ENCODE measurements at places on chromosomes 1 and 21. TPM values are rescaled to one million over a fixed set of nuclear protein-coding genes. Genes with fewer than 3 reads are reported as not detected.

The IVL gene
- total RNA-seq = 0.57 TPM

The S100A2 gene
- total RNA-seq = 9.8 TPM

The PADI2 gene
- 1.4 TPM for total RNA-seq

The DLGAP3 gene
- total RNA-seq = 0.24 TPM

The WNT3A gene
- total RNA-seq = not detected

The SLC25A24 gene
- total RNA-seq = 11.1 TPM

The KRTAP11-1 gene
- 0.09 TPM for total RNA-seq

The NLRP3 gene
- total RNA-seq = 1.7 TPM

The AADACL4 gene
- not detected for total RNA-seq

The C1orf116 gene
- 0.05 TPM for total RNA-seq

The DMBX1 gene
- total RNA-seq = 0.05 TPM

The GNPAT gene
- total RNA-seq = 45.9 TPM

The ST6GALNAC5 gene
- total RNA-seq = 1.4 TPM

The DNASE2B gene
- not detected for total RNA-seq

The LCE1A gene
- total RNA-seq = not detected

The CELA3B gene
- total RNA-seq = 0.09 TPM

The FMN2 gene
- 0.24 TPM for total RNA-seq

The FCRL6 gene
- 0.33 TPM for total RNA-seq

The C2CD4D gene
- 0.05 TPM for total RNA-seq

The CAMK2N1 gene
- total RNA-seq = 0.42 TPM

The LCE1B gene
- not detected for total RNA-seq

The PM20D1 gene
- total RNA-seq = 0.09 TPM

The BRDT gene
- total RNA-seq = under 0.01 TPM

The CDKN2C gene
- total RNA-seq = 34.3 TPM

The CLCA4 gene
- 0.05 TPM for total RNA-seq

The CSRP1 gene
- 39.7 TPM for total RNA-seq

The OLIG2 gene
- total RNA-seq = 0.05 TPM

Measured in thymus (tissue), 14 donors.